Activated B cell treated with CpG ODN at 0.5 μM for 24 hours (primary cell): ENCODE measurements at places on chromosomes 11 and 22.
A peak's percentile ranks its signal among the peaks of the same experiment; 100 is the strongest.

DNA sequence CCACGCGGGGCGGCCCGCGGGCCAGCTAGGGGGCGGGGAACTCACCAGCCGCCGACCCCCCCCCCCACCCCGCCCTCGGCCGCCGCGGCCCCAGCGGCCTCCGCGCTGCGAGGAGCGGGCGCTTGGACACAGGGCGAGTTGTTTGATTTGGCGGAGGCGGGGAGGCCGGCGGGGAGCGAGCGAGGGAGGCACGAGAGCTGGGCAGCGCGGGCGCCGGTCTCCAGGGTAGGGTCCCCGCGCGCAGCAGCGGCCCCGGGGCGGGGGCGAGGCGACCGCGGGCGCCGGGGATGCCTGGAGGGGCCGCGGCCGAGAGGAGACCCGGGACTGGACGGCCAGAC is 64.4 kb downstream of the NAV2 start:
- peaks cover 38% of the 10 kb centered on the region for H3K27me3 ChIP-seq
- DNase-seq: no peak
- H3K4me3 ChIP-seq: peak overlapping the region; percentile 87
- H3K27ac ChIP-seq: no peak overlapping the region

DNA sequence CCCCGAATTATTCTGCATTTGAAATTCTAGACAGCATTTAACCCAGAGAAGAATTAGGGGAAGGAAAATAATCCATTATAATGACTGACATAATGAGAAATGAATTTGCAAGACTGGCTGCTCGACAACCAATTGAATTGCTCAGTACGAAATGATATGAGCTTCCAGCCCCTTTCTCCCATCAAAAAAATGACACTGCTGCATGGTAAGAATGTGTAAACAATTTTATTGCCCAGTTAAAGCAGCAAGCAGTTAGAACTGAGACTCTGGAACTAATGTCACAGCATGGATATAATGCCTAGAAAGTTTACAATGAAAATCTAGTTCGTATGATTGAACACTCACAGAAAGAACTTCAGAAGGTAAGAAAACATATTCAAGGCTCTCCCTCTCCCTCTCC is 24.7 kb upstream of the PCF11 start:
- H3K36me3 ChIP-seq: no peaks in the 10 kb centered on the region
- H3K27ac ChIP-seq: no peak overlapping the region
- H3K4me1 ChIP-seq: no peaks in the 10 kb centered on the region
- H3K4me3 ChIP-seq: no peak overlapping the region

DNA sequence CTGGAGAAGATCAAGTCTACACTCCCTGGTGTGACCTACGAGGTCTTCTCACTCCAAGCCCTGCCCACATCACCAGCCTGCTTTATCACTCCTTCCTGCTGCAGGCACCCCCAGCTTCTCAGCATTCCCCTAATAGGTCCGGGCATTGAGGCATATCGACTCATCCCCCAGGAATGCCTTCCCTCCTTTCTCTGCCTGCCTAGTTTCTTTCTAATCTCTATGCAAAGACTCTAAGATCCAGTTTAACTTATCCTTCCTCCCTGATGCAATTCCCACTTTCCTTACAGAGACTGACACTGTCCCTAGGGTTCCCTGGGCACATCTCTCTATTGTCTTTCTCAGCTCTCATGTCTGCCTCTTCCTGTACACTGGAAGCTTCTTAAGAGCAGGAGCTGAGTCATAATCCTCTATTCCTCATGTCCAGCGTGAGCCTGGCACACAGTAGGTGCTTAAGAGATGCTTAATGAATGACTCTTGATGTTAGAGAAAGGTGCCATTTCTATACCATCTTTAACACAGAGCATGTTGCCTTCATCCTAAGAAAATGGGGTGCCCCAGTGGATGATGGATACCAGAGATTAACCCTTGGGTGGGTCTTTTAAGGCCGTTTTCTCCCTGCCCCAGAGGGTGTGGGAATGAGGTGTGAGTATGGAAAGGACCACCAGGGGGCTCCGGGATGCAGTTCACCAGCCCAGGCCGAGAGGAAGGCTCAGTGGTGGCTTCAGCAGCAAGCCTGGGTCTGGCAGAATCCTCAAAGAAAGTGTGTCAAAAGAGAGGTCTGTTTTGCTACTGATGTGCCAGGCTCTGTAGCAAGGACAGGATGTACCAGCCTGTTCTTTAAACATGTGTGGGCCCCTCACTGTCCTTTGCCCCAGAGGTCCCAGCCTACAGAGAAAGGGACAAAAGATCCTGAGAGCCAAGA is 34.7 kb downstream of the PARVA start:
- H3K4me1 ChIP-seq: no peaks in the 10 kb centered on the region
- H3K36me3 ChIP-seq: no peaks in the 10 kb centered on the region
- no peak for DNase-seq
- H3K27me3 ChIP-seq: peaks cover 13% of the 10 kb centered on the region
- no peak overlapping the region for H3K27ac ChIP-seq

- H3K4me1 ChIP-seq: peaks cover 32% of the 10 kb centered on the region
- peak; percentile 56 for DNase-seq
- no peaks in the 10 kb centered on the region for H3K27me3 ChIP-seq
- H3K4me3 ChIP-seq: peak within 1 kb of the TSS; percentile 91
These were observed at the start of gene OSM for GRCh38 chr22:30266445-30267381. Gene OSM, minus strand, starts transcription at chr22:30266851. Its CDS starts 52 bp downstream, at chr22:30266799.

DNA sequence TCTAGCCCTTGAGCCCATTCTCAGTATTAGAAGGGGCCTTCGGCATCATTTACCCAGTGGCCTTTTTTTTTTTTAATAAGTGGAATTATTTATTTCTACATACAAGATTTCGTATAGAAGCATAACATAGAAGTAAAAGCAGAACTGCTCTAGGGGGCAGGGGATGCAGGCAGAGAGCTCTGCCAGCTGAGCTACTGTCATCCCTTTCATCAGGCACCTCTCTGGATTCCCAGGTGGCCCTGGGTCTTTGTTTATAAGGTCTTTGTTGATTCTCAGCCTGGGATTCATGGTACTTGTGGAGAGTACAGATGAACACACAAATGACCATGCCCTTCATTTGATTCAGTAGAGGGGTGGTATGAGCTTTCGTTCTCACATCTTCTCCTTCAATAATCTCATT is 66.4 kb downstream of the GAB2 start:
- no peak overlapping the region for H3K4me3 ChIP-seq
- H3K27ac ChIP-seq: peak overlapping the region; percentile 89
- no peaks in the 10 kb centered on the region for H3K27me3 ChIP-seq
- H3K36me3 ChIP-seq: no peaks in the 10 kb centered on the region
- DNase-seq: no peak

GRCh38 chr11:100741866-100742625 is 55.0 kb downstream of the ARHGAP42 start:
- DNase-seq: no peak
- H3K36me3 ChIP-seq: no peaks in the 10 kb centered on the region
- H3K4me1 ChIP-seq: peaks cover 31% of the 10 kb centered on the region
- H3K27me3 ChIP-seq: no peaks in the 10 kb centered on the region
- H3K4me3 ChIP-seq: no peak overlapping the region

- peaks cover 50% of the 10 kb centered on the region for H3K4me1 ChIP-seq
- DNase-seq: no peak
- H3K36me3 ChIP-seq: peaks cover 23% of the 10 kb centered on the region
- no peak overlapping the region for H3K27ac ChIP-seq
These were observed 5.0 kb downstream of the EED start for GRCh38 chr11:86249307-86250098.
